Right hindlimb (tissue), 1 donor: ENCODE measurements at places on chromosomes 3 and 15.

DNA sequence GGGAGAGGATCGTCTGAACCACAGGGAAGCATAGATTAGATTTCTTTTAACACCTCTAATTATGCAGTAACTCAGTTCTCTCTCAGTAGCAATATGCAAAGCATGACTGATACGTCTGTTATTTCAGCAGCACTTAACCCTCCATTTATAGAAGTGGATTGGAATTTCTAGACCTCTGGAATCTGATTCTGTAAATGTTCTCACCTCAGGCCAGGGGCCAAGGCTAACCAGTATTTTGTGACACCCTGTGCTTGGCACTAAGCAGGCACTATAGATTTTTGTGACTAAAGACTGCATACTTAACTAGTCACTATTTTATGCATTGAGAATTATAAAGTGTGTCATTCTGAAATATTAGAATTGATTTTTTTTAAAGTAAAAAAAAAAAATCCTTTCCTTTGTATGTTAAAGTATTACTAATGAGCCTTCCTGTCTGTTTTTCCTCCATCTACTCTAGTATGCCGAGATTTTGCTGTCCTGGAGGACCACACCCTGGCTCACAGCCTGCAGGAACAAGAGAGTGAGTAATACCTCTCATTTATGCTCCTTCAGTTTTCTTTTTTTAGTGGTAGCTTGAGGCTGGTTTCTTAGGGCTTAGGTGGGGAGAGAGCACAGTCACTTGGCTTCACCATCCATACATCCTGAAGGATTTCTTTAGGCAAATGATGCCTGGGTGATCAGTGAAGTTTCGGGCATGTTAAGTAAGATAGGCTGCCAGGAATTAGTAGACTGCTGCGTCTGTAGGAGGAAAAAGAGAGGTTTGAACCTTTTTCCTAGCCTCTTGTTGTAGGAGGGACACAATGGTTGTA lies 26.5 kb upstream of the UTS2B start:
- peak; percentile 47 for DNase-seq

GRCh38 chr3:127424766-127425504 lies 137.1 kb upstream of the PRR20G start:
- no peak for DNase-seq

GRCh38 chr15:42329161-42329560 lies 30.1 kb upstream of the CAPN3 start:
- DNase-seq = no peak

DNA sequence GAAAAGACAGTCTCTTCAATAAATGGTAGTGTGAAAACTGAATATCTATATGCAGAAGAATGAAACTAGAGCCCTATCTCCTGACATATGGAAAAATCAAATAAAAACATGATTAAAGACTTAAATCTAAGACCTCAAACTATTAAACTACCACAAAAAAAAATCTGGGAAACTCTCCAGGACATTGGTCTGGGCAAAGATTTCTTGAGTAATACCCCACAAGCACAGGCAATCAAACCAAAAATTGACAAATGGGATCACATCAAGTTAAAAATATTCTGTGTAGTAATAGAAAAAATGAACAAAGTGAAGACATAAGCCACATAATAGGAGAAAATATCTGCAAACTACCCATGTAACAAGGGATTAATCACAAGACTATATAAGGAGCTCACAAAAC lies 286.4 kb downstream of the TBC1D5 start:
- no peak for DNase-seq

- DNase-seq = peak; percentile 42
Measured at GRCh38 chr3:21942328-21942727, 191.3 kb upstream of the ZNF385D start.

DNA sequence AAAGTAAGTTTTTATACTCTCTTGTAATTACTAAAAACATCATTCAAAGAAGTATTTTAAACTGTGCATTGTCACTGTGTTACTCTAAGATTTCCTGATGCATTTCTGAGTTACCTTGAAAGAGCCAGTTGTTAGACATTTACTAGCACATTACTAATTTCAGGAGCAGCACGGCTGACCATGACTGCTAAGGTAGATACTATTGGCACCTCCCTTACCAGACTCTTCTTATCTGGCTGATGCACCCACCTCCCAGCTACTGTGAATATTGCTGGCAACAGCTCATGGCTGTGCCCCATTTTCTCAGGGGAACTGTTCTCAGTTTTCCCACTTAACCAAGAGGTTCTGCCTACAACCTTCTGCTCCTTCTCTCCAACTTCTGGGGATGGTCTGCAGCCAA lies 29.4 kb downstream of the COL6A5 start:
- DNase-seq = no peak

GRCh38 chr15:85500729-85501128 lies 120.3 kb downstream of the AKAP13 start:
- peak; percentile 81 for DNase-seq

DNA sequence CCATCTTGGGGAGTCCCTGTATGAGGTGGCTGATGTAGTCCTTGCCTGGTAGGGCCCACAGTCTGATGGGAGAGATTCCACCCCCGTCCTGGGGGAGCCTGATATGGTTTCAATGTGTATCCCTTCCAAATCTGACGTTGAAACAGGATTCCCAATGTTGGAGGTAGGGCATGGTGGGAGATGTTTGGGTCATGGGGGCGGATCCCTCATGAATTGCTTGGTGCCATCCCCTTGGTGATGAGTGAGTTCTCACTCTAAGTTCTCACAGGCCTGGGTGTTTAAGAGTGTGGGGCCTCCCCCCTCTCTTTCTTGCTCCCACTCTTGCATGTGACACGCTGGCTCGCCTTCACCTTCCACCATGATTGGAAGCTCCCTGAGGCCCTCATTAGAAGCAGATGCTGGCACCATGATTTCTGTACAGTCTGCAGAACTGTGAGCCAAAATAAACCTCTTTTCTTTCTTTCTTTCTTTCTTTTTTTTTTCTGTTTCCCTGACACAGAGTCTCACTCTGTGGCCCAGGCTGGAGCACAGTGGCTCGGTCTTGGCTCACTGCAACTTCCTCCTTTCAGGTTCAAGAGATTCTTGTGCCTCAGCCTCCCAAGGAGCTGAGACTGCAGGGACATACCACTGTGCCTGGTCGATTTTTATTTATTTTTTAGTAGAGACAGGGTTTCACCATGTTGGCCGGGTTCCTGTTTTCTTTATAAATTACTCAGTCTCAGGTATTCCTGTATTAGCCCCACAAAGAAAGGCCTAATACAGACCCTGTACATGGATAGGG lies 28.6 kb downstream of the ITGA11 start:
- peak; percentile 16 for DNase-seq

DNA sequence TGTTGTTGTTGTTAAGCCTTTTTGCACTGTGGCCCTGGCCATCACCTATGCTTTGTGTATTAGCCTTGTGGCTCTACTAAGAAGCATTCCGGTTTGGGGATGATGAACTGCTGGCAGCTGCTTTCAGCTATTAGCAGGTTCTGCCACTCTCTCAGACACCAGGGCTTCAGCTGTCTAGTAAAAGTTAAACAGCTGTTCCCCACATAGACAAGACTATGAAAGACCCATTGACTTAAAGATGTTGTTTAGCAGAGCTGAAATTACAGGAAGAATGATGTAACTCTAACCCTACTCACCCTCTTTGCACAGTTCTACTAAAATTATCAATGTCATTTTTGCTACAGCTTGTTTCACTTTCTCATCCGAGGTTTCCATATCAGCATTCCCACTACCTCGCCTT lies 131.2 kb upstream of the CGNL1 start:
- peak; percentile 74 for DNase-seq

GRCh38 chr15:89999676-90000185 lies 1.4 kb upstream of the ZNF710 start:
- DNase-seq = peak; percentile 61

DNA sequence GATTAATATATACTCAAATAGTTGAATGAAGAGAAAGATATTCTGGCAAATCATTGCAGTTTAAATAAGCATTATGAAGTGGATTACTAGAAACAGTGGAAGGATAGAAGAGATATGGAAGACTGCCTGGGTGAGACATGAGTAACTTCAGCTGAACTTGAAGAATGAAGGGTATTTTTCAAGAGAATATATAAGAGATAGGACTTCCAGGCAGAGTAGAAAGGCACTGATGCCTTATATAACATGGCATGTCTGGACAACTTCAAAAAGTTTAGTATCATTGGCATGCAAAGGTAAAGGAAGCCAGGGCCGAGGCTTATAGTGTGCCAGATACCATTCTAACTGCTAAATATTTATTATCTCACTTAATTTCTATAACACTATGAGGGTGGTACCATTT lies 126.5 kb upstream of the SLC7A14 start:
- DNase-seq = no peak

DNA sequence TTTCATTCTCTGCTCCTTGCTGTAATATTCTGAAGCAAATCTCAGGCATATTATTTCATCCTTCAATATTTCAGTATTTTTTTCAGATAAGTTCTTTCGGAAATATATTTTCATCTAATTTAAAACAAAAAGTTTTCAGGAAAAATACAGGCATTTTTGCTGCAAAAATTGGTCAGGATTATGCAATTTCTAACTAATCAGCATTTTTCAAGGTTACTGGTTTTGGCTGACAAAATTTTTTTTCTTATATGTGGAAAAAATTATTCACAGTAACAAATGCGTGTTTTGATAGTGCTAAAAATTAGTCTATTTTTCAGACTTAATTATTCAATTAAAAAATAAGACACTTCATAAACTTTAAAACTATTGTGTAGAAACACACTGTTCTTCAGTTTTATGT lies 31.4 kb downstream of the FNDC3B start:
- DNase-seq = no peak

GRCh38 chr15:84600331-84600686 lies 500 bp upstream of the ZSCAN2 start:
- peak; percentile 89 for DNase-seq

GRCh38 chr15:91304210-91304609 lies 204.2 kb downstream of the SV2B start:
- no peak for DNase-seq

GRCh38 chr3:196093317-196094111 lies 11.6 kb upstream of the TFRC start:
- DNase-seq = no peak

- DNase-seq = no peak
Measured at GRCh38 chr3:142224482-142225072, 808 bp downstream of the GK5 start.

- no peak for DNase-seq
Measured at GRCh38 chr3:58003093-58003492, 5.1 kb upstream of the FLNB start.

GRCh38 chr3:186512570-186513302 lies 31.4 kb downstream of the CRYGS start:
- DNase-seq = no peak

GRCh38 chr3:194569252-194569651 lies 64.0 kb downstream of the TMEM44 start:
- DNase-seq = no peak

- DNase-seq = no peak
Measured at GRCh38 chr3:119817583-119818363, 35.9 kb downstream of the NR1I2 start.

DNA sequence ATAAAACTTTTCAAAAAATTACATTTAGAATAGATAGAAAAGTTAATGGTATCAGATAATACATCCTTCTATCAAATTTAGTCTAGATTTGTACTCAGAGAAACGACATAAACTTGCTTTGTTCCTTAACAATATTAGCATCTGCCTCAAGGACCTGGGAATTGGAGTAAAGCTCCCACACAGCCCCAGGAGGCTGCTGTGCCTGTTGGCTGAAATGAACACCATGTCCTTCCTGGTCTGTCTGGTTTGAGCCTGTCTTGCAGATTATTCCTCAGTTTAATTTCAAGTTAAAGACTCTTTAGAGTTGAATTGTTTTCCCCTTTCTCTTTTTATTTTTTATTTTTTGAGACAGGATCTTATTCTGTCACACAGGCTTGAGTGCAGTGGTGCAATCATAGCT lies 19.4 kb downstream of the GNB5 start:
- no peak for DNase-seq

DNA sequence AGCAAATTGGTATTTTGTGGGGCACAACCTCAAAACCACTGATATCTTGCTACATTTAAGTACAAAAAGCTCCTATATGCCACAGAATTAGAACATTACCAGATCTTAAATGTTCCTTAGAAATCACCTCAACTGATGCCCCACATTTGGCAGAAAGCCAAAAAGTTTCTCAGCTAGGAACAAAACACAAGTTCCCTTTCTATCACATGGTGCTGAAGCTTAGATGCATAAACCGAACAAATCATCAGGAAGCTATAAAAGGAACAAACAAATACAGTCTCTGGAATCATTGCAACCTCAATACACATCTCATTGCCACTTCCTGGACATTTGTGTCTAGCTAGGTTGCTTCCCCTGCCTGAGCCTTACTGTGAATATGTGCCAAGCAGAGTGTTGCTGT lies 492.6 kb downstream of the LPP start:
- DNase-seq = no peak

DNA sequence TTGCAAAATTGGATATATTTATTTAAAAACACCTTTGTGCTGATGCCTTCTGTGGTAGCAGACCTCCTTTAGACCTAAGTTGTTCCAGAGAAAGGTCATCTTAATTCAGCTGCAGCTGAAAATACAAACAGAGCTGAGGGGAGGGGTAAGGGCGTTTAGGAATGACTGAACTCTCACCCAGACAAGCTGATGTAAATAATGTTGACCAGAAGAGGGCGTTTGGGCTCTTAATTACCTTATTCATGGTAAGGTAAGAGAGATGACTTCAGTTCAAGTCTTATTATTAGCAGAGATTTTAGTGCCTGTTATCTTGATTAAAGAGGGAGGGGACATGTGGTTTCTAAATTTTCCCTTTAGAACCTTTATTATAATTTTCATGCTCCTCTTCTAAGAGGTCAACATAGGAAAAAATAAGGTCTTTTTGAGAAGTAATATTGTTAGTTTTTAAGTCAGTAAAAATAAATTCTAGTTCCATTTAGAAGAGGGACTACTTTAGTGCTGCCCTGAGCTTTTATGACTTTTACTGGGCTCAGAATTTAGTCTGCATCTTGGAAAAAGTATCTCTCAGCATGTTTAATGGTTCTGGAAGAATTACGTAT lies 46.3 kb downstream of the GPR171 start:
- DNase-seq = no peak

GRCh38 chr3:147875498-147875897 lies 466.3 kb downstream of the ZIC1 start:
- DNase-seq = no peak

DNA sequence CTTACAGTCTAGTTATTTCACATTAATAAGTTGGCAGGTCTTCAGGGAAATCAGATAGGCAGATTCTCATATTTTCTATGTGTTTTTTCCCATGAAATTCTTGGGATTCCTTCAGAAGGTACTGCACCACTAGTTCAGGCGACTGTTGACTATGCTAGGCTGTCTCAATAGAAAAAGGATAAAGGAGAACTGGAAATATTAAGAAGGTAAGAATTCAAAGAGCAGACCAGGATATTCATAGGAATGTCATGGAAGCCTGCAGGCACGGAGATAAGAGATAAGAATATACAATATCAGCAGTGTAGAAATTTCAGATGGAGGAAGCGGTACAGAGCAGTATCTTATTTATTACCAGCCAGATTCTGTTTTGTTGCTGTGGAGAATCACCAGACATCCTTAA lies 432.1 kb upstream of the MDFIC2 start:
- no peak for DNase-seq

GRCh38 chr15:84748274-84749110 lies at the start of gene ZNF592:
Gene ZNF592, plus strand, starts transcription at chr15:84748592. Its CDS starts 34,084 bp downstream, at chr15:84782676.
- peak; percentile 92 for DNase-seq

- DNase-seq = no peak
Measured at GRCh38 chr3:110341047-110341446, 730.6 kb upstream of the NECTIN3 start.

- no peak for DNase-seq
Measured at GRCh38 chr15:94843060-94843459, 611.7 kb downstream of the MCTP2 start.
